ENCODE measurements at places on chromosomes 3 and 15.

- DNase-seq, result peak; percentile 68
- H3K36me3 ChIP-seq, result no peaks in the 10 kb centered on the region
- H3K27me3 ChIP-seq, result no peaks in the 10 kb centered on the region
Observed at GRCh38 chr3:110314512-110315114, 757.0 kb upstream of the NECTIN3 start.

DNA sequence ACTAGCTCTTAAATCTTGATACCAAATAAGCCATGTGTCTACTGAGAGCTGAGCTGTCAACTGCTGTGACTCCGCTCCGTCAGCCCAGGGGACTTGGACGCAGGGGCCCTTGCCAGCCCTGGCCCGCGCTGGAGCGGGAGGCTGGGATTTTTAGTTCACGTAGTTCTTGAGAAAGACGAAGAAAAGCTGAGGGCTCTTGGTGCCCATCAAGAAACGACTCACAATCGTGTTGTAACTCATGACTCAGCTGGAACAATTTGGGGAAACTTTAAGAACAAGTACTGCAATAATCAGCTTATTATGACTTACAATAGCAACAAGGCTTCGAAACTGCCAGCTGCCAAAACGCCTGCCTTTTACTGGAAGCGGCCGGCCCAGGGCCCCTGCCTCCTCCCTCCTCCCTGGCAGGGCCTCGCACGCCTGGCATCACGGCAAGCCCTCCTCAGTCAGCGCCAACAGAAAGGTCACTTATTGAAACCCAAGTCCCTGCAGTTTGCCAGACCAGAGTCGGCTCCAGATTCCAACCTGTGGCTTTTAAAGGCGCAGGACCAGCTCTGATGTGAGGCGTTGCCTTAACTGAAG is 60.3 kb downstream of the RGMA start:
- peaks cover 7% of the 10 kb centered on the region for H3K4me1 ChIP-seq
- H3K36me3 ChIP-seq, result peaks cover 5% of the 10 kb centered on the region
- no peaks in the 10 kb centered on the region for H3K27me3 ChIP-seq
- H3K4me3 ChIP-seq, result no peak overlapping the region
- H3K27ac ChIP-seq, result no peak overlapping the region

DNA sequence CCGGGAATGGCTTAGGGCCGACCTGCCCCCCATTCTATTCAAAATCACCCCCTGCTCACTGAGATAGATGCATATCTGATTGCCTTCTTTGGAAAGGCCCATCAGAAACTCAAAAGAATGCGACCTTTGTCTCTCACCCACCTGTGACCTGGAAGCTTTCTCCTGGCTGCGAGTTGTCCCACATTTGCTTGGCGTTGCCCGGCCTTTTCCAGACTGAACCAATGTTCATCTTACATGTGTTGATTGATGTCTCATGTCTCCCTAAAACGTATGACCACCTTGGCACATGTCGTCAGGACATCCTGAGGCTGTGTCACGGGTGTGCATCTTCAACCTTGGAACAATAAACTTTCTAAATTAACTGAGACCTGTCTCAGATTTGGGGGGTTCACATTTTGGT is 3.4 kb upstream of the MUC20 start:
- H3K4me3 ChIP-seq, result no peak overlapping the region
- H3K36me3 ChIP-seq, result no peaks in the 10 kb centered on the region
- no peaks in the 10 kb centered on the region for H3K4me1 ChIP-seq
- no peaks in the 10 kb centered on the region for H3K27me3 ChIP-seq
- DNase-seq, result no peak

- no peak overlapping the region for H3K4me3 ChIP-seq
- H3K27me3 ChIP-seq, result no peaks in the 10 kb centered on the region
Observed at GRCh38 chr3:53195066-53195450, 34.0 kb downstream of the PRKCD start.

GRCh38 chr15:99564221-99565048 is 1.3 kb upstream of the MEF2A start:
- H3K27ac ChIP-seq, result peak overlapping the region; percentile 34
- H3K4me1 ChIP-seq, result peaks cover 10% of the 10 kb centered on the region
- H3K27me3 ChIP-seq, result no peaks in the 10 kb centered on the region
- DNase-seq, result no peak

DNA sequence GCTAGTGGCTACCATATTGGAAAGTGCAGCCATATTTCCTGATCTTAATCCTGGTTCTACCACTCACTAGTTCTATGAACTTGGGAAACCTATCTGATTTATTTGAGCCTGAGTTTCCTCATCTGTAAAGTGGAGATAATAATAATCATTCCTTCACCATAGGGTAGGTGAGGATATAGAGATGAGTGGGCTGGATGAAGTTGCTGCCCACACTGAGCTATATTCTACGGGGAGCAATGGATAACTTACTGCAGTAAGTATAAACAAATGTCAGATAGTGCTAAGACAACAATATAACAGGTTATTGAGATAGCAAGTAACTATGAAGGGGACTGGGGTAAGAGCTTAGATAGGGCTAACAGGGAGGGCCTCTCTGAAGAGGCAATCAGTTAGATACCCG is 251.5 kb upstream of the ADAMTS9 start:
- no peaks in the 10 kb centered on the region for H3K27me3 ChIP-seq
- H3K27ac ChIP-seq, result no peak overlapping the region
- DNase-seq, result no peak
- H3K4me1 ChIP-seq, result no peaks in the 10 kb centered on the region

GRCh38 chr15:81308260-81308659 is 15.7 kb downstream of the STARD5 start:
- H3K27ac ChIP-seq, result no peak overlapping the region
- no peaks in the 10 kb centered on the region for H3K27me3 ChIP-seq
- no peak for DNase-seq
- H3K36me3 ChIP-seq, result peaks cover 4% of the 10 kb centered on the region

DNA sequence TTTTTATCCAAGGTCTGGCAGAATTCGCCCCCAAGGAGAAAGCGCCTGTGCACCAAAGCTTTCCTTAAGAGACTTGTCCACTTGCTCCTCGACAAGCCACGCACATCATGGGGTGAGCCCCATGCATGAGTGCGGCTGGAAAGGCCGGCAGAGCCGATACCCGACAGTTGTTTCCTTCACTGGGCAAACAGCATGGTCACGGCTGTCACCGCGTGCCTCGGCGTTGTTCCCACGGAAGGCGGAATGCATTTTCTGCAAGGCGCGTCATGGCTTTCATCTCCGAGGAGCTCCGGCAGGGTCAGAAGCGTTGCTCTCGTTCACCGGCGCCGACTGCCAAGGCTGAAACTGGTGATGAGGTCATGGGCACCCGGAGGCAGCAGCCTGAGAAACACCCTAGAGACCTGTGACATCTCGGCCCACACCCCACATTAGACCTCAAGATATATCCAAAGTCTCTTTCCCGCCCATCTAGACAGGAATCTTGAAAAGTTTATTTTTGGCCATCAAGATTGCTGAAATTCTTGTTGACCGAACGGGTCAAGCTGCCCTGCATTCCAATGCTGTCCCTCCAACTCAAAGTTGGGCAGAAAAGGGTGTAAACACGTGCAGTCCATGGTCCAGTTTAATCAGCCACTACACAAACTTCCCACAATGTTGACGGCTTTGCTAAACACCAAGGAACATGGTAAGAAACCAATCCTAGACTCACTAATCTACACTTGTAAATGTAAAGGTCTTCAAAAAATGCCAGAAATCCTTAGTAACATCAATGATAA is 604 bp upstream of the TJP1 start:
- no peaks in the 10 kb centered on the region for H3K36me3 ChIP-seq
- H3K4me1 ChIP-seq, result peaks cover 31% of the 10 kb centered on the region
- H3K4me3 ChIP-seq, result peak overlapping the region; percentile 57
- H3K27me3 ChIP-seq, result peaks cover 72% of the 10 kb centered on the region
- DNase-seq, result peak; percentile 13
- no peak overlapping the region for H3K27ac ChIP-seq

- no peak overlapping the region for H3K4me3 ChIP-seq
- H3K36me3 ChIP-seq, result no peaks in the 10 kb centered on the region
- no peak for DNase-seq
- no peaks in the 10 kb centered on the region for H3K4me1 ChIP-seq
Observed at GRCh38 chr3:141860766-141861513, 15.5 kb upstream of the ATP1B3 start.

DNA sequence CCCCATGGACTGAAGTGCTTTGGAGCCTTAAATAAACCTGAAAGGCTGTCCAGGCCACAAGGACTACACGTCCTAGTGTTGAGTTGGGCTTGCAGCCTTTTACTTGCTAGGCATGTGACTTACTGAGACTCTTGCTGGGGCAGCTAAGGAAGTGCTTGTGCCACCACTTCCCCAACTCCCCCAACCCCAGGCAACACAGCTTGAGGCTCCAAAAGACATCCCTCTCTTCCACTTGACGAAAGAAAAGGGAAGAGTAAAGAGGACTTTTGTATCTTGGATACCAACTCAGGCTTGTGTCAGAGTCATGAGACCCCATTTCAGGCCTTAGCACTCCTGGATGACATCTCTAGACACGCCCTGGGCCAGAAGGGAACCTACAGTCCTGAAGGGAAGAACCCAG is 109.8 kb downstream of the XRN1 start:
- DNase-seq, result no peak
- no peak overlapping the region for H3K27ac ChIP-seq
- H3K27me3 ChIP-seq, result no peaks in the 10 kb centered on the region
- peaks cover 3% of the 10 kb centered on the region for H3K36me3 ChIP-seq

GRCh38 chr3:14378415-14378814 is 24.0 kb upstream of the SLC6A6 start:
- DNase-seq, result no peak
- H3K27ac ChIP-seq, result no peak overlapping the region
- no peaks in the 10 kb centered on the region for H3K36me3 ChIP-seq

GRCh38 chr15:64647367-64647766 is 128.0 kb downstream of the RBPMS2 start:
- H3K4me3 ChIP-seq, result peak overlapping the region; percentile 43
- no peaks in the 10 kb centered on the region for H3K27me3 ChIP-seq
- peaks cover 17% of the 10 kb centered on the region for H3K4me1 ChIP-seq
- DNase-seq, result no peak
- peak overlapping the region; percentile 82 for H3K27ac ChIP-seq
- no peaks in the 10 kb centered on the region for H3K36me3 ChIP-seq

DNA sequence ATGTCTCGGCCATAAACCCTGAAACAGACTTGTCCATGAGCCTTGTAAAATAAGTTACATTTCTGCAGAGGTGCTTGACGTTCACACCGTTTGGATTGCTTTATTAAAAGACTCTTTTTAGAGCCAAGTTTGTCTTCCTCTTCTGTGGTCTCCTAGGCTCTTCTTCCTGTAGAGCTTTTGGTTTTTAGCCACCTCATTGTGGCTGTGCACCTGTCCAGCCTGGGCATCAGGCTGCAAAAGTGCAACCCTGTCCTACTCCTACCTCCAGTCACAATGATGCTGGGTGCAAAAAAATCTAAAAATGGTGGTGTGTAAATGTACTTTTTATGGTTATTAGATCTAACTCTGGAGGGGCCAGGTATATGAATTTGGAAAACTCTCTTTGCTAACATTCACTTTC is 2.8 kb upstream of the RIOX2 start:
- DNase-seq, result peak; percentile 80
- no peaks in the 10 kb centered on the region for H3K36me3 ChIP-seq
- no peaks in the 10 kb centered on the region for H3K27me3 ChIP-seq
- peaks cover 28% of the 10 kb centered on the region for H3K4me1 ChIP-seq
- no peak overlapping the region for H3K4me3 ChIP-seq

DNA sequence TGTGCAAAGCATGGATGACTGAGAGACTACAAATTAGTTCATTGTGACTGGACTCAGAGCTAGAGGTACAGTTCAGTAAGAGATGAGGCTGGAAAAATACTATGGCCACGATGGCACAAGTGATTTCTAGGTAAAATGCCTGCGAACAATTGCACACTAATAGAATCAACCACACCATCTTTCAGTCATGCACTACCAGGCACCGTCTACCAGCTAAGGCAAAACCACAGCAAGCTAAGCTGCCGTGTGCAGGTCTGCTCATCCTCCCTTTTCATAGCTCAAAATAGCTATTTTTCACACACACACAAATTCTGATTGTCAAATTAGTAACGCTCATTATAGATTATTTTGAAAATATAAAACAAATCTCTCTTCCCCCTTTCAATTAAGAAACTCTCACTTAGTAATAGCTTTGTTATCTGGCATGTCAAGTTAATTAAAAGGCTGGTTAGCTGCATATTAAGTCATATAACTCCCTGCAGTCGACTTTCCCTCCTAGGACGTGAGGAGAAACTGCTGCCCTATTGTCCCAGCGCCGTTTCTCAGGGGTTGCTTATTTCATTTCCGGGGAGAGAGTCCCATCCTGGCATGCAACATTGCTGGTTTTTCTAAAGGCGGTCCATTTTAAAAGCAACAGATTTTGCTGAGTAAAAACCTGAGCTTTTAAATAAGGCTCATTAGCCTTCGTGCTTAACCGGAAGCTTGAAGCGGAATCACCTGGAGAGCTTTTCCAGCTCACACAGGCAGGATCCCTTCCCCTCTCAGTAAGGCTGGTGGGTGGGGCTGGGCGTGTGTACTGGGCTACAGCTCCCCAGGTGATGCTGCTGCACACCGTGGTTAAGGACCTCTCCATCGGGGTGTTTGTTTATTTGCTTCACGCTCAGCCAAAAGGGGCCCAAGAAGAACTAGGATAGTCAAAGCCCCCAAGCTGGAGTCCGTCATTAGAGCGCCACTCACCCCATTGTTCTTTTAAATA is 16.9 kb upstream of the MEX3B start:
- no peaks in the 10 kb centered on the region for H3K27me3 ChIP-seq
- H3K4me3 ChIP-seq, result no peak overlapping the region
- DNase-seq, result no peak
- H3K4me1 ChIP-seq, result no peaks in the 10 kb centered on the region
- no peak overlapping the region for H3K27ac ChIP-seq

DNA sequence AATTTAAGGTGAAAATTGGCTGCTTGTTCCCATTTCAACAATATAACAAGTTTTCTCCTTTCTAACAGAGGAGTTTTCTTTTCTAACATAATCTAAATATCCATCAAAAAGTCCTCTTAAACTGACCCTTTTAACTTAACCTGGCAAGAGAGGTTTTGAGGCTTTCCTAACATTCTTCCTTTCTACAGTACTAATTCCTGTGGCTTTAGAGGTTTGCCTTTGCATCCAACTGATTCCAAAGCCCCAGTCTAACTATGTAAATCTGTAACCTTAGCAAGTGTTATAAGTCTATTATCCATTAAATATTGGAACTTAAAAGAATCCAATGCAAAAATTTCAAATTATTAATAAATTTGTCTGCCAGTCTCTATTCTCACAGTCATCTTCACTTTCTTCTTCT is 134.1 kb downstream of the ISL2 start:
- H3K27me3 ChIP-seq, result no peaks in the 10 kb centered on the region
- H3K36me3 ChIP-seq, result 0 out of 2 replicates have a peak, but pooled peaks cover 2% of the 10 kb centered on the region
- H3K4me1 ChIP-seq, result no peaks in the 10 kb centered on the region
- no peak overlapping the region for H3K27ac ChIP-seq
- no peak overlapping the region for H3K4me3 ChIP-seq

- no peak overlapping the region for H3K27ac ChIP-seq
- DNase-seq, result no peak
- H3K4me3 ChIP-seq, result no peak overlapping the region
- no peaks in the 10 kb centered on the region for H3K36me3 ChIP-seq
Observed at GRCh38 chr3:11085093-11085840, 69.0 kb upstream of the HRH1 start.

DNA sequence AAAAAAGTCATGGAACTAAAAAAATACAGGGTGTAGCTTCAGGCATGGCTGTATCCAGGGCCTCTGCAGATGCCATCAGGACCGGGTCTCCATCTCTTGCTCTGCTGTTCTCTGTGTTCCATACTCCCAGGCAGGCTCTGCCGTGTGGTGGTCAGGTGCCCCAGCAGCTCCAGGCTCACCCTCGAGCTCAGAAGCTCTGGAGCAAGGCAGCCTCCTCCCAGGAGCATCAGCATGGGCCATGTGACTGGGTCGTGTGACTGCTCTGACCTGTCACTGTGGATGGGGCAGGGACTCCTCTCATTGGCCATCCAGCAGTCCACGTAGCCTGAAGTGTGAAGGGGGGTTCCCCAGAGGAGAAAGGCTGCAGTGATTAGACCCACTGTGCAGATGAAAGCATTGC is 8.5 kb downstream of the FBLN2 start:
- DNase-seq, result no peak
- no peaks in the 10 kb centered on the region for H3K4me1 ChIP-seq
- H3K36me3 ChIP-seq, result no peaks in the 10 kb centered on the region
- H3K27ac ChIP-seq, result no peak overlapping the region
- peaks cover 93% of the 10 kb centered on the region for H3K27me3 ChIP-seq

Data from MM.1S (cell line).